ENCODE measurements at places on chromosomes 1 and 21. TPM values are rescaled to one million over a fixed set of nuclear protein-coding genes. Genes with fewer than 3 reads are reported as not detected.

The RASSF5 gene
- 5.2 TPM for total RNA-seq

The C1orf226 gene
- under 0.01 TPM for total RNA-seq

The ITGB2 gene
- under 0.01 TPM for total RNA-seq

The HSD11B1 gene
- 137 TPM for total RNA-seq

The RAB42 gene
- total RNA-seq = 3.6 TPM

The FBXO28 gene
- 22.1 TPM for total RNA-seq

The BACE2 gene
- total RNA-seq = 21.8 TPM

The G0S2 gene
- 55.8 TPM for total RNA-seq

The SYPL2 gene
- total RNA-seq = 0.46 TPM

The SPATA45 gene
- total RNA-seq = 0.28 TPM

The LCE1E gene
- total RNA-seq = not detected
